Tibial artery (tissue), 4 donors: ENCODE measurements at places on chromosomes 7 and 10.

- no peak for DNase-seq
Observed at GRCh38 chr10:69869291-69869961, 67.7 kb downstream of the COL13A1 start.

DNA sequence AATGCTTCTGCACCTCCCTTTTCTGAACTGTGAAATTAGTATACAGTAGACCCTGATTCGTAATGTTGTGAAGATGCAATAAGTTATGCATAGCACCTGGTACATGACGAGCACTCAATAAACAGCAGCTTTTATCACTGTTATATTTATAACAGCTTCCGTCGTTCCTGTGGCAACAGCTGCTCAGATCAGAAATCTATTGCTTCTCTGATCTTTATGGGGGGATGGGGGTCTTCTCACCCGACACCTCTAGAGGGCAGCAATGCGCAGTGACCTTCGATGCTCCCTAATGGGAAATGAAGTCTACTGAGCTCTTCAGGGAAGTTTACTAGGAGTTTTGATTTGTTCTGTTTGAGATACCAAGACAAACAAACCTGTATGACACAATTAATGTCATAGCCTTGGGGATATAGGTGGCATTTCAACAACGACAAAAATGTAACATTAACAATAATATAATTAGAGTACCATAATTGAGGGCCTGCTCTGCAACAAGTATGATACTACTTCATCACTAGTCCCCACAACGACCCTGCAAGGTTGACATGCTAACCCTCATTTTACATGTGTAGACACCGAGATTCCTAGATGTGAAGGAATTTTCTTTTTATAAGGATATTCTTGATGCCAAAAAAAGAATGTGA is 289.6 kb downstream of the SFMBT2 start:
- no peak for DNase-seq

- no peak for DNase-seq
Observed at GRCh38 chr10:77763453-77764430, 126.1 kb upstream of the KCNMA1 start.

GRCh38 chr7:92279396-92280031 is 33.7 kb downstream of the ANKIB1 start:
- DNase-seq: no peak

- DNase-seq: no peak
Observed at GRCh38 chr10:17984056-17984455, 32.3 kb downstream of the SLC39A12 start.

DNA sequence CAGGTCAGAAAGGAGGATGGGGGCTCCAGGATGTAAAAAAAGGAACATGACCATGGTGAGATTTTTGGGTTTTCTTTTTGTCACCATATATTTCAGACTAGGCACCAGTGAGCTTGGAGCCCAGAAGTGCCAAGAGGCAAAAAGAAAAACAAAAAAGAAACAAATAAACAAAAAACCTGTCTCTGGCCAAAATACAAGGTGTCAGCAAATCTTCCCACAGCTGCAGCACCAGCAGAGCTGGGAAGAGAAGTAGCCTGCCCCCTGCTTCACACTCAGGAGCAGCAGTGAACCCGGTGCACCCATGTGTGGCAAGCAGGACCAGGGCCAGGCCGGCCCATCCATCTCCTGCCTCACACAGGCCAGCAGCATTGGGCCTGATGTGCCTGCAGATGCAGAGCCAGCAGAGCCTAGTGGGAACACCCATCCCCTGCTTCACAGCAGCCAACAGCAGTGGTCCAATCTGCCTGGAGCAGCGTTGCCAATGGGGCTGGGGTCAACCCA is 34.7 kb upstream of the C10orf71 start:
- DNase-seq: no peak

- DNase-seq: no peak
Observed at GRCh38 chr7:53358269-53358668, 322.8 kb downstream of the POM121L12 start.

DNA sequence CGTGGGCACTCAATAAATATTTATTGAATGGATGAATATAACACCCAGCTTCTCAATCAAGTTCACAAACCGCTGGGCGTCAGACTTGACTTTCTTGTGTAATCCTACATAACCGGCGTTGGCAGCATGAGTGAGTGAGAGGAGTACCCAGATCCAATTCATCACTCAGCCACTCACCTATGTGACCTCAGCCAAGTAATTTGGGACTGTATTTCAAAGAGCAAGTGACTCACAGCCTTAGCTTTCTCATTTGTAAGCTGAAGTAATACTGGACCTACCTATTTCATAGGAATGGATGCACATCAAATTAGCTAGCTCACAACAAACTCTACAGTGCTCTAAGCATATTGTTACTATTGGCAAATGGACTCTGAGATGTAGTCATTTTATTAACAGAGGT is 53.8 kb upstream of the FAM204A start:
- no peak for DNase-seq

GRCh38 chr7:142796001-142796500 is 25.3 kb downstream of the PRSS2 start:
- no peak for DNase-seq

- no peak for DNase-seq
Observed at GRCh38 chr7:143374561-143374960, 6.6 kb upstream of the ZYX start.
